WTC11 (cell line): ENCODE measurements at places on chromosomes 13 and 19.

GRCh38 chr19:6736917-6737283 is 480 bp downstream of the GPR108 start:
- DNase-seq: no peak

- DNase-seq: no peak
These were observed 753 bp downstream of the ZNF235 start for GRCh38 chr19:44303976-44304568.

DNA sequence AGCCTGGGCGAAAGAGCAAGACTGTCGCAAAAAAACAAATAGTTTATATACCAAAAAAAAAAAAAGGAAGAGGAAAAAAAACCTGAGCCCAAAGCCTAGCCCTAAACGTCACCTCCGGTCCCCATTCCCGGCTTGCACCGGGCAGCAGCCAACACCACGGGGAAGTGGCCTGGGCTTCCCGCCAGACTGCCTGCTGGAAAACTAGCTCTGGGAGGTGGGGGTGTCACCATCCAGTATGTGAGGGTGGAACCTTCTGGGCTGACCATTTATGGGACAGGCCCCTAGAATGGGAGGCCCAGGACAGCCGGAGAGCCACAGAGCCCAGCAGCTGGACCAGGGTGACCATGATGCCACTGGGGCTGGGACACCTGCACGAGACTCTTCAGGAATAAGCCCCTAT is 37.3 kb downstream of the IL12RB1 start:
- DNase-seq: no peak

DNA sequence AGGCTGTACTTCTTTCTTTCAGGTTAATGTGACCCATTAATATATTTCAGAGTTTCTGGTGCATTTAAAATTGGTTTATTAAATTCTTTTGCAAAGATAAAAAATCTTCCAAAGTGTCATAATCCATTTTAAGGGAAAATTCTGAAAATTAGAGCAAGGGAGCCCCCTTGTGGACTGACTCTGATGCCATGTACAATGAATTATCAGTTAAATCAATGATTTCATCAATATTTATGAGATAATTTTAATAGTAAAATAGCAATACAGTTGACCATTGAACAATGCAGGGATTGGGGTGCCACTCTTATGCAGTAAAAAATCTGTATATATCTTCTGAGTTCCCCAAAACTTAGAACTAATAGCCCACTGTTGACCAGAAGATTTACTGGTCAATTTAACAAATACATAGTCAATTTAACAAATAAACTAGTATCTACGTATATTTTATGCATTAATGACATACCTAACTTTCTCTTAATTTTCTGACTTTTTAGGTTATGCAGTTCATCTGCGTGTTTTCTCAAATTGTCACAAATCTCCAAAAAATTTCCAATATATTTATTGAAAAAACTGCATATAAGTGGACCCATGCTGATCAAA is 479.1 kb upstream of the MIR17HG start:
- DNase-seq: no peak

- DNase-seq: no peak
These were observed 123.7 kb downstream of the KL start for GRCh38 chr13:33139780-33140535.
